ENCODE measurements at places on chromosomes 2 and 18.
A peak's percentile ranks its signal among the peaks of the same experiment; 100 is the strongest.

DNA sequence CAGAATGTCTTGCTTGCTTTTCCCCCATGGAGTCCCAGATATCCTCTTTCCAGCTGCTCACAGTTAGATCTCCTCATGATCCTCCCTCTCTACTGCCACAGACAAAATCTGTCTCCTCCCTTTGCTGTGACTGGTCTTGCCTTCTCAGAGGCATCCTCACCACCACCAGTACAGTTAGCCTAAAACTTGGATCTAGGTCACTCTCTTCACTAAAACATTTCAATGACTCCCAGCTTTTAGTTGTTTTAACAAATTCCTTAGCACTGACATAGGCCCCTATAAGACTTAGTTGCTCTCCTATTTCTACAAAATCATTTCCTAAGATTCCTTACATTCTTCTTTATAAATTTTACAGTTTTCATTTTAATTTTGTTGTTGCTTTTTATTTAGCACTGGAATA lies 734.2 kb upstream of the CHAC2 start:
- no peak for DNase-seq

GRCh38 chr2:37350034-37350433 lies 5.6 kb downstream of the QPCT start:
- no peak for DNase-seq

DNA sequence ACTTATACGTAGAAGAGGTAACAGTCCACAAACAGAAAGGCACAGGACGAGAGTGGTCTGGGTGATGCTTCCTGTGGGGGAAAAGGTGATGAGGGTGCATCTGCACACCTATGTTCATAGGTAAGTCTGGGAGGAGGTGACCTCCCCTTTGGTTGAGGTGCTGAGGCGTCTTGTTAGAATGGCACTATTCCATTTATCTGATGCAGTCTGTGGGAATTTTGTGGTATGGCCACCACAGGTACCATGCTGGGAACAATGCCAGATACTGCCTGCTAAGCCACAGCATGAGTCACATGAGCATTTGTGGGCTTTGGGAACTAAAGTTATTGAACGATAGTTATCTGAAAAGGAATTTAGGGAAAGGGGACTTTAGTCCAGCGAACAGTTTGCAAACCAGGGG lies 27.9 kb downstream of the IL37 start:
- DNase-seq: peak; percentile 83

DNA sequence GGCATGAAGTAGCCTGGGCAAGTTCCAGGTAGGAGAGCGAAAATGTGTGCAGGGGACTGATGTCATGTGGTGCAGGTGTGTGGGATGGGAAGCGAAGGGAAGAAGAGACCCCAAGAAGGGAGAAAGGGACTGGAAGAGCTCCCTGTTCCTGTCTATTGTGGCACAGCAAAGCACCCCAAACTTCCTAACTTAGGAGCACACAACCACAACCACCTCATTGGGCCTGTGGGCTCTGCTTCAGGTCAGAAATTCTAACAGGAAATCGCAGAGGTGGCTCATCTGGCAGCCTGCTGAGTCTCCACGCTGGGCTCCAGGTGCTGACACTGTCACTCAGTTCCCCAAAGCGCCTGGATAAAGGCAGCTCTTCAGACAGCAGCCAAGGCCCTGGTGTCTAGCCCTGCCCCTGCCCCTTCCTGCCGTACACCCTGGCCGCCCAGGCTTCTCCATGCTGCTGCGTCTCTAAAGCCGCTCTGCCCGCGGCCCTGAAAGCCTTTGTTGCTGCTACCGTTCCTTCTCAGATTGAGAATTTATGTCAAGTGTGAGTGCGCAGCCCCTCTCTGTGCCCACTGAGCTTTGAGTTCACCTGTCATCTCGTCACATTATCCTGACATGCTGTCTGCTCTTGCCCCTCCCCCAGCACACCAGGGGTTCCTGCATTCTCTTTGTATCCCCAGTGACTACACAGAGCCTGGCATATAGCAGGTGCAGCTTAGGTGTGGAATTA lies 140.2 kb upstream of the BCL2L11 start:
- DNase-seq: no peak

DNA sequence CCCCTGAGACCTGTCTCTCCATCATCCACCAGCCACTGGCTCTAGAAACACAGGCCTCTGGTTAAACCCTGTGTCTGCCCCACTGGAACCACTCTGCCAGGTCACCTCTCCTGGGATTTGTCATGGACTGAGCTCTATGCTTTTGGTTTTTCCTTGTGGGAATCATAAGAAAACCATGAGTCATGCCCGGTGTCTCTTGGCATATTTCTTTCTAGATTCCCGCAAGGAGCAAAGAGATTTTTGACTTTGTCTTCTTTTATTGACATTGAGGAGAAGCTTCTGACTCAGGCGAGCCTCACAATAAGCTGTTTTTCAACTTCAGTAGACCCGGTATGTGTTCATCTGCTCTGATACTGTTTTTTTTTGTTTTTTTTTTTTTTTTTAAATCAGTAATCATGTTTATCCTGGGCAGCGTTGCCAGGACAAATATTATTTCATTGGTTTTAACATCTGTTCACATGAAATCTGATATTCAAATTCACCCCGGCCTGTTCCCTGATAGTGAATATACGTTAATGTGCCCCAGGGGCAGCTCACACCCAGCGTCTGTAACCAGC lies 207.1 kb downstream of the ACKR3 start:
- peak; percentile 81 for DNase-seq

- no peak for DNase-seq
Measured at GRCh38 chr2:30583204-30583749, 136.2 kb downstream of the LCLAT1 start.

DNA sequence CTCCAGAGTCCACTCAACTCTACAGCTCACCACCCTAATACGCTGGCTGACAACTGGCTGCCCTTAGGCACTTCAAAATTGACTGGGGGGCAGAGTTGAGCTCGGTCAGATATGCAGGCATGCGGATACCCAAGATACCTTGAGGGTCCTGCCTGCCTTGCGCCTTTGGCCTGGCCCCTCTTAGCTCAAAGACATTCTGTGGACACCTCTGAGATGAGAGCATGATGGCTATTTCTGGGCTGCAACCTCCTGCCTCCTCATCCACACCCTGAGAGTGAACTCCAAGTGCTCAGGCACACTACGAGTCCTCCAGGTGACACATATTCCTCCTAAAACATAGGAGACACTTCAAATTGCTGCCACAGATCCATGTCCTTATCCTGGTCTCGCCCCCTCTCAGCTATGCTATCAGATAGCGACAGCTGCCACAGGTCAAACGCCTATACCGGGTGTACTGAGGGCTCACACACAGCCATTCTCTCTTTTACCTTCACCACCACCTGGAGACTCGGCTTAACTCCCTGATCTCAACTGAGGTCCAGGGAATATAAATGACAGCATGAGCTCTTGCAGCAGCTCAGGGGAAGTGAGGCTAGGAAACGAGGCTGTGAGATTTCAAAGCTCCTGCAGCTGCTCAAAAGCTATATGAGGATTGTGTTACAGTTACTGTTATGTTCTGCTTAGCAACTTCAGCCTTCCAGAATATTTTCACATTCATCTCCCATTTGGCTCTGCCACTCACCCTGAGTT lies 60.5 kb upstream of the TEX51 start:
- no peak for DNase-seq

- DNase-seq: no peak
Measured at GRCh38 chr2:144522176-144522896, 2.4 kb upstream of the ZEB2 start.

GRCh38 chr18:13612196-13612997 lies 114.0 kb downstream of the FAM210A start:
- no peak for DNase-seq
